ENCODE measurements at places on chromosomes 13 and 19.

- DNase-seq: no peak
Observed at GRCh38 chr19:46670813-46671212, 9.8 kb upstream of the DACT3 start.

- no peak for DNase-seq
Observed at GRCh38 chr19:5137571-5138124, 168.7 kb downstream of the KDM4B start.

- no peak for DNase-seq
Observed at GRCh38 chr13:66359910-66360552, 870.1 kb downstream of the PCDH9 start.

- DNase-seq: no peak
Observed at GRCh38 chr13:114048443-114048842, 74.6 kb upstream of the C13orf46 start.
